Right lobe of liver (tissue), 6 donors: ENCODE measurements at places on chromosomes 6 and 20.

DNA sequence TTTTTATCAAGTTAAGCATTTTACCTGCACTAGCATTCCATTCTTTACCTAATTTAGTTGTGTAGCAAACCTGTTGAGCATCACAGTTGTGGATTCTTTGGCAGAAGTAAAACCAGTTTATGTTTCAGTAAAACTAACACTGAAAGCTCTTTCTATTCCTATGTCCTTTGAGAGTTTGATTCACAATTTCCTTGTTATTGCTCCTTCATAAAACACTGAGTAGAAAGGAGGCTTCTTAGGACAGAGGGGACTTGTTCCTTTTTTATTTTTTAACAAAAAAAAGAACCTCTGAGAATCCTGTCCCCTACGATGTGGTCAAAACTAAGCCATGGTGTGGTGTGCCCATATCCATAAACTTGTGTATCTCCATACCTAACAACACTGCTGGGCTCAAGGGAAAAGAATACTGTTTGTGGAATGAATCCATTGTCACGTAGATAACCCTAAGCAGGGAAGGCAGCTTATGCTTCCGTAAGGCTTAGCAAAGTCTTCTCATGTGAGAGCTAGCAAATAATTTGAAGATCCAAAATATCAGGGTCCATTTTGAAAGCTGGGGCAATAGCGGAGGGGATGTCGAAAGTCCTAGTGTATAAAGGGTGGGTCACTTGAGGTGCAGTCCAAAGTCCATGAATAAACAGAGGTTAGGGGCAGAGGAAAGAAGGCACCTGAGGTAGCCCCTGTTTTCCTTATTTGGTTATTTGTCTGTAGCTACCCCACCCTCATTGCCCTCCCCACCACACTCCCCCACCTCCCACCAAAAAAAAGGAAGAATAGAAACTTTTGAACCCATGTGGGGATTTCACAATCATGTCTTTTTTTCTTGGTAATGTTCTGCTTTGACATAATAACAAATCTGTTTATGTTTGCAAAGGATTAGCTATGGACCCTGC, 71.0 kb downstream of the PLAGL1 start:
- no peaks in the 10 kb centered on the region for H3K36me3 ChIP-seq
- H3K4me3 ChIP-seq = no peak overlapping the region
- H3K27ac ChIP-seq = no peak overlapping the region
- no peak for DNase-seq

GRCh38 chr20:38129893-38130609, 35.0 kb downstream of the TGM2 start:
- peaks cover 23% of the 10 kb centered on the region for H3K4me1 ChIP-seq
- no peak overlapping the region for H3K27ac ChIP-seq
- no peaks in the 10 kb centered on the region for H3K27me3 ChIP-seq
- peak; percentile 41 for DNase-seq
- H3K4me3 ChIP-seq = no peak overlapping the region

- DNase-seq = no peak
- no peak overlapping the region for H3K27ac ChIP-seq
- H3K4me3 ChIP-seq = no peak overlapping the region
- no peaks in the 10 kb centered on the region for H3K27me3 ChIP-seq
Observed at GRCh38 chr6:7154341-7155139, 46.8 kb downstream of the RREB1 start.

DNA sequence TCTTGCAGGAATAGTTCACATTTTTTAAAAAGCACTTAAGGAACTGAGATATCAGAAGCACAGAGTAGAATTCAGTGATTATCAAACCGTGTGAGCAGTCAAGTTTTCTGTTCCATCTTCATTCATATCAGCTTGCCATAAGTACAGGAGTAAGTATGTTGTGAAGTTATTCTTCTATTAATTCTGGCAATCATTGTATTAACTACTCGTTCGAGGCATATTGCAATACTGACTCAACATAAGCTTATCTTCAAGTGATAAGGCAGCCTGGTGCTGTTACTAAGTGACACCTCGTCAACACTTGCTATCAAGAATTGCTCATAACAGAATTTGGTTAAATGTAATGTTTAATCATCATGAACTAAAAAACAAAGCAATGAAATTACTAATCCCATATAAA, 75.7 kb upstream of the SNX9 start:
- H3K27ac ChIP-seq = no peak overlapping the region
- no peaks in the 10 kb centered on the region for H3K36me3 ChIP-seq
- H3K4me1 ChIP-seq = no peaks in the 10 kb centered on the region
- no peak for DNase-seq

DNA sequence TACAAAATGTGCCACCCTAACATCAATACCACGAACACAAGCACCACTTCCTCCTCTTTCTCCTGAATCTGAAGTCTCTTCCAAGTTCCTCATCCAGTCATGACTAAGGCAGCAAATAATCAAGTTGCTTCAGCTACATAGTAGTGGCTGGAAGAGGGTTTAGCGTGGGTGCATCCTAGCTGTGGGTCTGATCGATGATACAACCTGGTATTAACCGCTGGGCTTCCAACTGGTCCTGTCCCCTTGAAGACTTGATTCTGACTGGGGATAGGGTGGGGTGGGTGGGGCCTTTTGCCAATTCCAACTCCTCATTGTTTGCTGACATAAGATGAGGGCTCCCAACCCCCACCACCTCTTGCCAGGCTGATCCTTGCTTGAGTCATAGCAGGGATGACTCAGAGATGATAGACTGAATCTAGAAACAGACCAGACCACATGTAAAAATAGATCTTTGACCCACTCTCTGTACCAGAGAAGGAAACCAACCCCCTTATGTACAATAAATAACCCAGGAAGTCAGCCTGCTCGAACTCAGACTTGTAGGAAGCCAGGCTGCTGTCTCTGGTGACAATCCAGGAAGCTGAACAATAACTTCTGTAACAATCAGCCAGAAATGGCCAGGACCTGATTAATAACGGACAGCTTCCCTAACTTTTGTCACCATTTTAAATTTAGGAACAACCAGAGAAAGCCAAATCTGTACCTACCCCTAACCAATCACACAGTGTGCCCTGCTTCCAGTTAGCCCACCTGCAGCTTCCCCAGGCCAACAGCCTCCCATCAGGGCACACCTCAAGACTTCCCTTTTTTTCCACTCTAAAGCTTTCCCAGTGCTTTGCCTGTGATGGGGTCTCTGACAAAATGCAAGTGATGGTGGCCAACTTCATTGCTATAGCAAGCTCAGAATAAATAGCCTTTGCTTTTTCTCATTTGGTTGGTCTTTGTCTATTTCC, 68.9 kb upstream of the FAM184A start:
- no peak for DNase-seq
- no peak overlapping the region for H3K27ac ChIP-seq
- H3K4me1 ChIP-seq = no peaks in the 10 kb centered on the region
- H3K4me3 ChIP-seq = no peak overlapping the region

- H3K4me1 ChIP-seq = peaks cover 7% of the 10 kb centered on the region
- H3K4me3 ChIP-seq = no peak overlapping the region
- no peaks in the 10 kb centered on the region for H3K27me3 ChIP-seq
- peaks cover 67% of the 10 kb centered on the region for H3K36me3 ChIP-seq
Observed at GRCh38 chr20:45950330-45950646, 15.8 kb downstream of the PCIF1 start.

DNA sequence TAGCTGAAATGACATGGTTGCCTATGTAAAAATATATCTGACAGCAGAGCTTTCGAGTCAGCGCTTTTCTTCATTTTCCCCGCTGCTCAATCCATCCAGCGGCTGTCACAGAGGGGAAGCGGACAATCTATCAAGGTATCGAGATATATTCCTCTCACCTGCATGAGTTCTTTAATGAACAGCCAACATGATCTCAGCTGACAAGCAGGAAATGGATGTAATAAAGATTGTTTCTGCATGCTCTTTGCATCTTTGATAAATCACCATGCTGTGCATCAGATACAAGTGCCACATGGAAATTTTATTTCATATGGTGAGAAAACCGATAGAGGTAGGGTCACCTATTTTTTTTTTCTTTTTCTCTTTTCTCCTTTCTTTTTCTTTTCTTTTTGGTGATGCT, 602.3 kb upstream of the MMS22L start:
- no peaks in the 10 kb centered on the region for H3K36me3 ChIP-seq
- no peak for DNase-seq
- H3K4me1 ChIP-seq = no peaks in the 10 kb centered on the region
- no peak overlapping the region for H3K27ac ChIP-seq
- H3K27me3 ChIP-seq = no peaks in the 10 kb centered on the region
- no peak overlapping the region for H3K4me3 ChIP-seq

DNA sequence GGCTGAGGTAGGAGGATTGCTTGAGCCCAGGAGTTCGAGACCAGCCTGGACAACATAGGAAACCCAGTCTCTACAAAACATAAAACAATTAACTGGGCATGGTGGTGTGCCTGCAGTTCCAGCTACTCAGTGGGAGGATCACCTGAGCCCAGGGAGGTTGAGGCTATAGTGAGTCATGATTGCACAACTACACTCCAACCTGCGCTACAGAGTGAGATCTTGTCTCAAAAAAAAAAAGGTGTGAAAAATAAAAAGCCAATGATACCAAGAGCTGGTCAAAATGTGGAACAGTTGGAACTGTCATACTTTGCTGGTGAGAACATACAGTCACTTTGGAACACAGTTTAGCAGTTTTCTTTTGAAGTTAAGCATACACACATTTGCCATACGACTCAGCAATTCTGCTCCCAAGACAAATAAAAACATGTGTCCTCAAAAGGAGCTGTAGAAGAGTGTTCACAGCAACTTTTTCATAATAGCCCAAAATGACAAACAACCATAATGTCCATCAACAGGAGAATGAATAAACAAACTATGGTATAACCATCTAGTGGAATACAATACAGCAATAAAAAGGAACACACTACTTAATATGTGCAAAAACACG, 21.6 kb upstream of the FKBP5 start:
- no peaks in the 10 kb centered on the region for H3K4me1 ChIP-seq
- H3K4me3 ChIP-seq = no peak overlapping the region
- DNase-seq = no peak
- H3K27ac ChIP-seq = no peak overlapping the region
- no peaks in the 10 kb centered on the region for H3K36me3 ChIP-seq

- DNase-seq = no peak
- no peaks in the 10 kb centered on the region for H3K27me3 ChIP-seq
- H3K4me1 ChIP-seq = no peaks in the 10 kb centered on the region
- no peak overlapping the region for H3K27ac ChIP-seq
- no peaks in the 10 kb centered on the region for H3K36me3 ChIP-seq
Observed at GRCh38 chr6:136716917-136717715, 75.2 kb downstream of the MAP3K5 start.
